AG04449 (cell line): ENCODE measurements at places on chromosomes 4 and X.

DNA sequence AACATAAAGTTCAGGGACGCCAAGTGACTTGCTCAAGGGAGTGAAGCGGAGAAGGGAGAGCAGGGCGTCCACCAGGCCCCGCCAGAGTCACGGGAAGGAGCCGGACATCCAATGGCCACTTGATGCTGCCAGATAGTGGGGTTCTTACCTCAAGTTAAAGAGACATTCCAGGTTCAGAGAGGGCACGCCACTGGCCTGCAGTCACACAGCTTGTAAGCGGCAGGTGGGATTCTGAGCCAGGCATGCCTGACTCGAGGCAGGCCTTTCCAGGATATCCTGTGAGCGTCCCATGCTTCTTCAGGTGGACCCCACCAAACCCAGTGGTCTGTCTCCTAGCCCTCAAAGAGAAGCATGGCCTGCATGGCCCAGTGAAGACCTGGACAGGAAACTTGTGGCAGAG is 2.4 kb downstream of the MAN2B2 start:
- DNase-seq: no peak

DNA sequence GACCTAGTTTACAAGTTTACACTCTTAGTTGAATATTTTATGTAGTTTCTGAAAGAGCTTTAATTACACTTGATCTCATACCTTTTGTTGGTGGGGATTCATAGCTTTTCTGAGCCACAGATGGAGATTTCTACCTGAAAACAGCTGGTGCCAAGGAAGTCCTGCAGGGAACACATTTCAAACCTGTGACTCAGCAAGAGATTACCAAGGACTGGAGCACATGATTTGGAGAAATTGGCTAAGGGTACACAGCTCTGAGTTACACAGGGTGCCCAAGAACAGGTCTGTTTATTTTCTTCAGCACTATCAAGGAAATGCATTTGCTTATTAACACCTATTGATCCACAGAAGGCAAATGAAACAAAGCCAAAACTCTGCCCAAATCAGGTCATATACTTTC is 691.5 kb downstream of the KCTD8 start:
- DNase-seq: no peak

GRCh38 chr4:162727766-162728165 is 438.9 kb downstream of the NAF1 start:
- DNase-seq: no peak

DNA sequence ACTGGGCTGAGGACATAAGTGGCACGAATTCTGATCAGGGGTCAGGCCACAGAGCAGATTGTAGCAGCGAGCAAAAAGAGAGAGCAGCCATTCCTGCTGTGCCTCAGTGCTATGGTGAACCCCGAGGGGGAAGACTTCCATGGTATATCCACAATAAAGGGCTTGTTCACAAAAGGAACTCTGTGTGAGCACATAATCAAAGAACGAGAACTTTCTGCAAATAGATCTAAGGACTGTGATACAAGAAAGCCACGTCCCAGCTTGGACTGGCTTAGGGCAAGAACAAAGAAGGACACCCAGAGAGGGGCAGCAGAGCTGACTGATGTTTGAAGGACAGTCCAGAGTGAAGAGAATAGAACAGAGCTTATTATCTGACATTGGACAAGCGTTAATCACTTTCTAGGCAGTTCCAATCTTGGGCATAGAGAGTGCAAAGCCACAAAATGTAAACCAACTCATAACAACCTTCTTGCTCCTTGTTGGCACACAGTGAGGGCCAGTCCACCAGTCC is 24.0 kb downstream of the PPEF2 start:
- no peak for DNase-seq

GRCh38 chr4:7802093-7802726 is 137.5 kb downstream of the AFAP1 start:
- DNase-seq: no peak
